ENCODE measurements at places on chromosomes 6 and 20. TPM values are rescaled to one million over a fixed set of nuclear protein-coding genes. Genes with fewer than 3 reads are reported as not detected.

Gene MATN4
- total RNA-seq, result under 0.01 TPM

DNA sequence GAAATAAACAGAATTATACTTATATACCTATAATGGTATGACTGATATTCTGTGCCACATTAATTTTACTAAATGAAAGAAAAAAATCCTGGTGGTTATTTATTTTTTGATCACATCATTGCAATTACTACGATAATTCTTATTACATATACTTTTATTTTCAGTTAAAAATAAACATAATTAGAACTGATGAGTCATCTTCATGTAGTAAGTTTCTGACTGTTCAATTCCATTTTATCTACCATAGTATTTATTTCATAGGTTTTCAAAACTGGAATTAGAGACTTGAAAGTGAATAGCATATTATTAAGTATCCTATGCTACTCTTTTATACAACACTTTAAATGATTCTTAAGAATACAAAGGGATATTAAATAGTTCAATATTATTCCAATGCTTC is 80.3 kb downstream of the DTNBP1 start:
- DNase-seq, result no peak

DNA sequence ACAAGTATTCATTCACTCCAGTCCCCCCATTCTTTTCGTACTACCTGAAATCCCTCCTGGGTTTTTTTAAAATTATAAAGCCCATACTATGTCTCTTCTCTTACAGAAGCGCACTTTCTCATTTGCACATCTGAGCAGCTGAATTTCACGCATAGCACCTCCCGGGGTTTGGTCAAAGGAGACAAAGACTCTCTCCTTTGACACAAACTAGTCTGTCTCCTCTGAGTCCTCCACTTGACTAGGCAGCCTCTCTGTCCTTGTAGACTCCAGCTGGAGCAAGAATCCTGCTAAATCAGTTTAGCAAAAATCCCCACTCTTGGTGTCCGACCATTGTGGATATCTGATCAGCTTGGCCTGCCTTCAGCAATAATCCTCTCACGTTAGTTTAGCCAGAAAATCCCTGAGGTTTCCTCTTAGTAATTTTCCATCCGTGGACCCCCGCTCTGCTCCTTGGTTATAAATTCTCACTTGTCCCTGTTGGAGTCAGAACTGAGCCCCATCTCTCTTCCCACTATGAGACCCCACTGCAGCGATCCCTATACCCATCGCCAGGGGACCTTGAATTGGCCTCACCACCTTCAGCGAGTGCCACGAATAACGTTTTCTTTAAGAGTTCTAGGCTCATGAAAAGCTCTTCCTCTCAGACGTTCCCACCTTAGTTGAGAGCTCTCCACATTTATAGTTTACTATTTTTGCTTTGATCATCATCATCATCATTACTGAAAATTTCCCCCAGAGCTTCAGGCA is 29.0 kb downstream of the PDYN start:
- DNase-seq, result no peak

DNA sequence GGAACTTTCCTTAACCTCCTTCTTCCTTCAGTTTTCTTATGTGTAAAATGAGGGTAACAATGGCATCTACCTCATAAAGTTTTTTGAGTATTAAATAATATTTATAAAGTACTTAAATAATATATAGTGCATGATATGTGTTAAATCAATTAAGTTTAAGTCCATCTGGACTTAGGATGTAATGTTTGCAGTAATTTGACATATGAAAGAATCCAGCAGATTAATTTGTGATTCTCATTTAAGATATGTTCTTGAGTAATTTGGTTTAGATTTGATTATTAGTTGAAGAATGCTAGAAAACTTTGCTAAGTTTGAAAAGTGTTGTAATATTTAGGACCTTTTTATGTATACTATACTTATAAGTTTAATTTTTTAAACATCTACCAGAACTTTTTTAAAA is 18.1 kb downstream of the KCTD20 start:
- no peak for DNase-seq

DNA sequence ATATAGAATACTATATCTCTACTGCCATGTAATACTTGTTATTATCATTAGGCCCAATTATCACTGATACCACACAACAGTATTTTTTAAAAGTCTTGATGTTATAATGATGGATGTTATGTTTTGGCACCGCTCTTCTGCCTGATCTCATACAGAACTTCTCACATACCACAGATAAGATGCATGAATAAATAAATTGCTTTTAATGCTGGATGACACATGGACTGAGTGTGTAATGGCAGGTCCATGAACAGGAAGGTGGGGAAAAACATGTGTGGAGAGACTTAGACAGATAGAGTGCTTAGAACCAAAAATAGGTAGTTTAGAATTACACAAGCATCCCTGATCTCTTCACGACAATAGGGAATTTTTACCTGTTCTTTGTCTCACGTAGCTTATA is 258.4 kb upstream of the MARCKS start:
- no peak for DNase-seq

DNA sequence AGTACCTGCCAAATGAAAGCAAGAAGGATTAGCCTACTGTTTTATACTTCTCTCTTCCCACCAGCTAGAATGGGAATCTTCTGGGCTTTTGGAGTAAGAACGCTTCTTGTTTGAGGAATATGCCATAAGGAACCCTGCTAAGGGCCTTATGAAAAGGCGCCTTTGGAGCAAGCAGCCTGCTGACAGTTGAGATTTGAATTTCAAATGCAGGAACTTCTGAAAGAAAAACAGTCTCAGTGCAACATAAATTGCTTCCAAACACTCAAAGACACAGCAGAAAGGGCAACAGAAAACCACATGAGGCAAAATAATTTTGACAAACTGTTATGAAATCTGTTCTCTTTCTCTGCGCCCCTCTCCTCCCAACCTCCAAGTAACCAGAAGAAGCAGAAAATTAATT is 149.4 kb upstream of the B3GAT2 start:
- DNase-seq, result no peak

GRCh38 chr20:10802236-10802635 is 128.4 kb upstream of the JAG1 start:
- no peak for DNase-seq

GRCh38 chr6:143536866-143537691 is 25.6 kb upstream of the FUCA2 start:
- no peak for DNase-seq

Gene CTSZ
- total RNA-seq, result 91.0 TPM

Gene CCN6
- total RNA-seq, result not detected
